ENCODE measurements at places on chromosomes 7 and 10.

DNA sequence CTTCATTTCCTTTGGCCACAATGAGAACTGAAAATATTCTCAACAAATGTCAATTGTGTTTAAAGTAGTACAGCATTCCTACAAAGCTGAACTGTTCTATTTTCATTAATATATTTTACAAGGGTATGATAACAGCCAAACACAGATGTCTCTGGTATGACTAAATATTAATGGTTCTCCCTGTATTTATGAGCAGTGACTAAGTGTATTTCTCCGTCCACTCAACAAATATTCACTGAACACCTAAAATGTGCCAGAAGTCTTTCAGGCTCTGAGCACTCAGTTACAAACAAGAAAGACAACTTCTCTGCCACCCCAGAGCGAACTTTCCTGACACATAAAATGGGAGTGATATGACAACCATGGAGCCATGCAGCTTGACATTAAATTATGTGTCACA lies 135.6 kb downstream of the VPS41 start:
- DNase-seq = no peak

- DNase-seq = no peak
These were observed 30.0 kb upstream of the TRIL start for GRCh38 chr7:28988091-28988490.

GRCh38 chr10:88227342-88228018 lies 355.6 kb downstream of the RNLS start:
- no peak for DNase-seq

DNA sequence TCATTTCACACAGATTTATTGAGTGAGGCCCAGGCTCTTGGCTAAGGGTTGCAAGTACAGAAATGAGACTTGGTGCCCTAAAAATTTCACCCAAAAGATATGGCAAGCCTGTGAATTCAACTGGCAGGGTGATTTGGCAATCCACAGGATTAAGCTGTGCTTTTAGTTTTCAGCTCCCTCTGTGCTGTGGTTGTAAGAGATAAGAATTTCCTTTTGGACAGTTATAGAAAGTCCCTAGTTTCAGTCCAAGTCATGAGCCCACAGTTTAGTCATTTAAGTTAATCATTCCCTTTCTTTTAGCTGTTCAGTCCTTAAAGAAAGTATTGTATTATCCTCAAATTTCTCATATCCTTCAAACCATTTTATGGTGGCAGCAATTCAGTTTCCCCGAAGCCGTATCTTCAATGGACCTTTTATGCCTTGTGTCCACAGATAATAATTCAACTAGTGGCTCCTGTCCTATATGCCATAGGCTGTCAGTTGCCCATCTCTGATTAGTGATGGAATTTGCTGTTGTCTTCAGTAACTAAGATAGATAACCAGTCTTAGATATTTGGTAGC lies 73.4 kb upstream of the NAMPT start:
- DNase-seq = no peak

GRCh38 chr7:116354546-116355423 lies 144.4 kb downstream of the TES start:
- no peak for DNase-seq

GRCh38 chr7:94160719-94161435 lies 156.7 kb upstream of the BET1 start:
- peak; percentile 7 for DNase-seq

GRCh38 chr7:45225311-45225947 lies 67.8 kb downstream of the RAMP3 start:
- DNase-seq = no peak

- DNase-seq = no peak
These were observed 6.6 kb downstream of the GCC1 start for GRCh38 chr7:127578711-127579275.

GRCh38 chr10:97607095-97607636 lies 17.6 kb downstream of the C10orf62 start:
- no peak for DNase-seq

GRCh38 chr7:91519241-91520158 lies 255.3 kb downstream of the FZD1 start:
- DNase-seq = no peak

DNA sequence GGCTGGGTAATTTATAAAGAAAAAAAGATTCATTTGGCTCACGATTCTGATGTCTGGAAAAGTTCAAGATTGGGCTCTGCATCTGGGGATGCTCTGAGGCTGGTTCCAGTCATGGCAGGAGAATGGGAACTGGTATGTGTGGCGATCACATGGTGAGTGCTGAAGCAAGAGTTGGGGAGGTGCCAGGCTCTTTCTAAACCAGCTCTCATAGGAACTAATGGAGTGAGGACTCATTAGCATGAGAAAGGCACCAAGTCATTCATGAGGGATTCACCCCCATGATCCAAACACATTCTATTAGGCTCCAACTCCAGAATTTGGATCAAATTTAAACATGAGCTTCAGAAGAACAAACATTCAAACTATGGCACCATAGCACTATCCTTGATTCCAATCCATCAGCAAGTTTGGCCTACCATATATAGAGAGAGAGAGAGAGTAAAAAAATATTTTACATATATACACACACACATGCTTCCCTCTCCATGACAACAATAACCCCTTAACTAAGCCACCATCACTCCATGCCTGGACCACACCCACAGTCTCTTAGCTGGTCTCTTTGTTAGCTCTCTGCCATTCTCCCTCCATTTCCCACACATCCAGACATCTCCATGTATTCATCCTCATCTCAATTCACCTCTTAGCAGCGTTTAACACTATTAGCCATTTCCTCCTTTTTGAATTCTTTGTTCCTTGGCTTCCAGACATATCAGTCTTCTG lies 57.9 kb downstream of the NPY start:
- no peak for DNase-seq

GRCh38 chr10:6300106-6300783 lies 97.5 kb downstream of the PFKFB3 start:
- DNase-seq = peak; percentile 51

DNA sequence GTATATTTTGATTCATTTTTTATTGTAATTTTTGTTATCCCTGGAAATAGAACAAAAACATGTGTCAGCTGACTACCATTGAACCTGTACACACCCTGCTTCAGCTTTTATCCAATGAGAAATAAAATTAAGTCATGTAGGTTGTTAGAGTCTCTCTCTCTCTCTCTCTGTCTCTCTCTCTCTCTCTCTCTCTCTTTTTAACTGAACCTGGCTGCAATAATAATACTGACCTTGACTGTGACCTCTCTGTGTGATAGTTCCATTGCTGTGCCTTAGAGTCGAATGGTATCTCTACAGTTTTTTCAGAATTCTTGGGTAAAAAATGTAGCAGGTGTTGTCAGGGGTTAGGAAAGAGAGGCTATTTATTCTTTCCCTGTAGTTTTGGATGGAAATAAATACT lies 637.8 kb downstream of the CNTNAP2 start:
- no peak for DNase-seq

GRCh38 chr10:120979435-120980278 lies 128.5 kb downstream of the WDR11 start:
- DNase-seq = no peak

GRCh38 chr10:72133517-72133916 lies 45.2 kb upstream of the SPOCK2 start:
- DNase-seq = peak; percentile 69

GRCh38 chr10:103451831-103452505 lies at the start of gene CALHM2:
CALHM2 (minus strand) TSS chr10:103452370; CDS start chr10:103449941, 2,429 bp downstream.
- no peak for DNase-seq

DNA sequence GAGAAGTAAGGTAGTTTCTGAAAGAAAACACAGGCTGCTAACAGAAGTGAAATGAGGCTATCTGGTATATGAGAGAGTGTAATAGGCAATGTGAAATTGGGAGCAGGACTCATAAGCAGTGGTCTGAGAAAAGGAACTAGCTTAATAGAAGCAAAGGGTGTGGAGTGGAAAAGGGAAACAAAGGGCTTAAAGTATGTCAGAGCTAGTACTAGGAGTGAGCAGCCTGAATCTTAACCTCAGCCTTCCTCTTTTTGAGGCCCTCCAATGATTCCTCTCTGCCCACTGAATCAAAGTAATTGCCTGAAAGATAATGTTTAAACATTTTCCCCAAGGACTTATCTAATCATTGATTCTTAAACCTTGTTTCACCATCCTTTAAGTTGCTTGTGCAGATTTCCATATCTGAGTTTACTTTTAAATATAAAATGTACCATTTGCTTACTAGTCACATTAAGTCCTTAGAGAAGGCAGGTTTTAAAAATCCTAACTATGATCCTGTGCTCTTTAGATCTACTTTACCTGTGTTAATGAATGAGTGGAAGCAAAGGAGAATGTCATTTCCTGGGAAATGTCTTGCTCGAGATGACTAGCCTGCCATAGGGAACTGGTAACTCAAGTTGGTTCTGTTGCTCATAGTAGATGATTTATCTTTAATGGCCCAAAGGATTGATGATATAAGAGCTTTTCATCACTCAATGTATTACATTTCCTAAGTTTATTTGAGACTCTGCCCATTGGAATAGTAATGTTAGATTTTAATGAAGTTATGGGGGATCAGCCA lies 155.0 kb downstream of the SKAP2 start:
- DNase-seq = no peak

DNA sequence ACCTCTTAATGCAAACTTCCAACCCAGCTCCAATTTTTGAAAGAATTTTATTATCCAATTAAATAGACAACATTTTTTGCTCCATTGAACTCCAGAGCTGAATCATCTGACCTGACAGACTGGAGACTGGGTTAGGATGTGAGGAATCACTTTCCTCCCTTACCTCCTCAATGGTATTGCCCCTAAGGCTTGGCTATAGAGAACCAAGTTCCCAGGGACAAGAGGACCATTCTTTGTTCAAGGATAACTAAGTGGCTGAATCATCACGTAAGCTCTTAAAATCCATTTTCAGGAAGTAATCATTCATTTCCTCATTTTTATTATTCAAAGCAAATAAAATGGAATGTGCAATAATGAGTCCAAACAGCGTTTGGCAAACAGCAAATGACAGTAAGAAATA lies 335.1 kb downstream of the GATA3 start:
- DNase-seq = no peak

GRCh38 chr7:19690736-19691135 lies 18.1 kb downstream of the POLR1F start:
- DNase-seq = no peak

DNA sequence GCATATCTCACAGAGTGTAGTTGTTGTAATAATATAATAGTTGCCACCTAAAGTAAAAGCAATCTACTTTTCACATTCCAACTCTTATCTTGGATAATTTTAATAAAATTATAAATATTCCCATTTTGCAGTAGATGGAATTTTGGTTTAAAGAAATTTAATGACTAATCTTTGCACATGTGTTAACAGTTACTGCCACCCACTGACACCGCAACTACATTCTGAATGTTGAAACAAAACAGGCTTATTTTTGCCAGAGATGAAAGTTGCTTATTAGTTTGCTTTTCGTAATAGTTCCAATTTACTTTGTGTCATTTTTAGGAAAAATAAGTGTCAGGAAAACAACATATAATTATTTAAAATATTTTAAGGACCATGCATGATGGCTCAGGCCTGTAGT lies 557.5 kb upstream of the PCDH15 start:
- DNase-seq = no peak

- DNase-seq = no peak
These were observed 29.5 kb upstream of the HSPB1 start for GRCh38 chr7:76272851-76273497.

GRCh38 chr7:44463169-44463808 lies 27.2 kb downstream of the NUDCD3 start:
- DNase-seq = no peak

DNA sequence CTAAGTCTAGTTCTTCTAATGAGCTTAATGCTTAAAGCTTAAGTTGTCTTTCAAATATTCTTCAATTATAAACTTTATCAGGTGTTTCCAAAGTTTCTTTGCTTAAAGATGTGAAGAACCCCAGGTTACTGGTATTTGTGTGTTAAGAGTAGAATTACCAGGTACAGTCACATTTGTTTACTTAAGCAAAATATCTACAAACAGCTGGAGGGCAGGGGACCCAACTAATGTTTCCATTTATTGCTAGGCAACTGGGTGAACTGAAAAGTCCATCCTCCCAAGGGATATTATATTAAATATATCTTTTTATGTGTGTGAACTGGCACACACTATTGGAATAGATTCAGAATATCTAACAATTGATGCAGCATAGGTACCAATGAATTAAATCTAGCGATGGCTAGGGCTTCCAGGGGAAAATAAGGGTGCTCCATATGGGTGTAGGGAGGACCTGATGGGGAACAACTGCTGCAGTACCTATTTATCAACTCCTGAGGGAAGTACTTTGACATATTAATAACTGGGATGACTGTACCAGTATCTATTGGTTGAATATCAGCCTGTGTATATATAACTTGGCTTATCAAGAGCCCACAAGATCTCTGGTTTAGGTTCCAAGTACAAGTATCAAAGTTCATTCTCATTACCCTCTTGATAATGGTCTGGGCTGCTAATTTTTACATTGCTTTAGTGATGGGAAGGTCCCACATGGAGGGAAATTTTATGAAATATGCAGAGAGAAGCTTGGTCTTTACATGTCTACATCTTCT lies 10.3 kb upstream of the AGR3 start:
- no peak for DNase-seq

DNA sequence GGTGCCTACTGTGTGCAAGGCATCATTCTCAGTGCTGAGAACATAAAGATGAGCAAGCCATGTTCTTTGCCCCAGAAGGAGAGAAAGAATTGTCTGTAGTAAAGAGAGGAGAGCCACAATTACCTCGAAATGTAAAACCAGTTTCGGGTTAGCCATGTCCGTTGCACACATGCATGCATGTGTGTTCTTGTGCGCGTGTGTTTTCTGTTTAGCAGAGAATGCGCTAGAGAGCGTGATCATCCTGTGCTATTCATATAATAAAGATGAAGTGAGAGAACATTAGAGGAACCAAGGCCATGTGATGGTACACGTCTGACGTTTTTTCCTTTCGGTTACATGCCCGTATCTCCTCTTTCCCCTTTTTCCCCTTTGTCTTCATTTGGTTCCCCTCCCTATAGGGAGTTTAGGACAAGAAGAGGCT lies 158.2 kb downstream of the CELF2 start:
- no peak for DNase-seq

DNA sequence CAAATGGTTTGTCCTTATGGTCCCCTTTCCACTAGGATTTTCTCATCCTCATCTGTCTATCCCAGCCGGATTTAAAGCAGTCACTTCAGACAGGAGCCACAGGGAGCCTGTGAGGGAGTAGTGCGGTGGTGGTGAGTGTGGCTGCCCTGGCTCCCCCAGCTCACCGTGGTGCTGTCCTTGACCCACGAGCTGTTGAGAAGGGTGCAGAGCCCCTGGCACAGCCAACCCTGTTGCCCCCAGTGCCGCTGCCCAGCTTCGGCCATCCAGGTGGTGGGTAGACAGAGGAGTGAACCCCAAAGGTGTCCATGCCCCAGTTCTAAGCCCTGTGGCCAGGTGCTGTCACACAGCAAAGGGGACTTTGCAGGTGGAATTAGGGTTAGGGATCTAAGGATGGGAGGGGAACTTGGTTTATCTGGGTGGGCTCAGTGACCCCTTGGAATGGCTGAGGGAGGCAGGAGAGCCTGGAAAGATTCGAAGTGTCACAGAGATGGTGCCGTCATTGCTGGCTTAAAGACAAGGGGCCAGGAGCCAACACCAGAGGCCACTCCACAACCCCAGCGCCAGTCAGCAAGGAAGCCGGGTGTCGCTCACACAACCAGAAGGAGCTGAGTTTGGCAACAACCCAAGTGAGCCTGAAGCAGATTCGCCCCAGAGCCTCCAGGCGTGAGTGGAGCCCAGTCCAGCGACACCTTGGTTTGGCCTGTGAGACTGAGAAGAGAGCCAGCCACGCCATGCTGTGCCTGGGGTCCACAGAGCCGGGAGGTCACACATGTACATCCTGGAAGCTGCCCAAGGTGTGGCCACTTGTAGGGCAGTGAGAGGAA lies 142.4 kb downstream of the ADCY1 start:
- no peak for DNase-seq

GRCh38 chr7:11130012-11130411 lies 156.3 kb downstream of the PHF14 start:
- no peak for DNase-seq

Data from GM18507 (cell line).